Epithelial cell of alveolus of lung (primary cell): ENCODE measurements at places on chromosomes 3 and 15. TPM values are rescaled to one million over a fixed set of nuclear protein-coding genes. Genes with fewer than 3 reads are reported as not detected.

TRIM42 gene
- not detected in 2 replicates for total RNA-seq

CHRNB4 gene
- total RNA-seq, result not detected in 2 replicates

PLSCR5 gene
- not detected in 2 replicates for total RNA-seq

GOLGA8Q gene
- 0.24 TPM in 1 of 2 replicates, not detected in the other for total RNA-seq

AMIGO3 gene
- 0.24 and 1.6 TPM in 2 replicates for total RNA-seq

GHSR gene
- total RNA-seq, result not detected in 2 replicates

CCDC12 gene
- total RNA-seq, result 24.6 and 26.6 TPM in 2 replicates

DNASE1L3 gene
- not detected in 2 replicates for total RNA-seq

CAMP gene
- not detected in 2 replicates for total RNA-seq

SLCO2A1 gene
- 2.3 and 4.0 TPM in 2 replicates for total RNA-seq

ZDHHC23 gene
- 0.39 TPM in 1 of 2 replicates, not detected in the other for total RNA-seq

B3GNT5 gene
- total RNA-seq, result 20.4 and 32.1 TPM in 2 replicates

TMCO5A gene
- not detected in 2 replicates for total RNA-seq

STRIT1 gene
- total RNA-seq, result not detected in 2 replicates

CCR5 gene
- not detected in 2 replicates for total RNA-seq

CACNA1D gene
- 0.26 and 4.5 TPM in 2 replicates for total RNA-seq

LRTM1 gene
- total RNA-seq, result not detected in 2 replicates

ZIC1 gene
- 0.08 TPM in 1 of 2 replicates, not detected in the other for total RNA-seq

ST3GAL6 gene
- total RNA-seq, result 1.3 and 1.7 TPM in 2 replicates

TM6SF1 gene
- 1.9 and 7.5 TPM in 2 replicates for total RNA-seq

AAGAB gene
- 30.4 and 33.4 TPM in 2 replicates for total RNA-seq

CERS3 gene
- total RNA-seq, result not detected in 2 replicates

ASB7 gene
- total RNA-seq, result 8.7 and 14.2 TPM in 2 replicates

ROPN1B gene
- not detected in 2 replicates for total RNA-seq

SPSB4 gene
- total RNA-seq, result 0.13 TPM in 1 of 2 replicates, not detected in the other

ASB14 gene
- not detected in 2 replicates for total RNA-seq

GPR87 gene
- total RNA-seq, result 2.8 TPM in 1 of 2 replicates, not detected in the other

SLC41A3 gene
- total RNA-seq, result 34.5 and 53.4 TPM in 2 replicates

KCNMB2 gene
- 0.39 TPM in 1 of 2 replicates, not detected in the other for total RNA-seq

PSTPIP1 gene
- 1.4 and 1.8 TPM in 2 replicates for total RNA-seq

TEX55 gene
- total RNA-seq, result not detected in 2 replicates

GP9 gene
- not detected in 2 replicates for total RNA-seq
